ENCODE measurements at places on chromosomes 11 and 22.

DNA sequence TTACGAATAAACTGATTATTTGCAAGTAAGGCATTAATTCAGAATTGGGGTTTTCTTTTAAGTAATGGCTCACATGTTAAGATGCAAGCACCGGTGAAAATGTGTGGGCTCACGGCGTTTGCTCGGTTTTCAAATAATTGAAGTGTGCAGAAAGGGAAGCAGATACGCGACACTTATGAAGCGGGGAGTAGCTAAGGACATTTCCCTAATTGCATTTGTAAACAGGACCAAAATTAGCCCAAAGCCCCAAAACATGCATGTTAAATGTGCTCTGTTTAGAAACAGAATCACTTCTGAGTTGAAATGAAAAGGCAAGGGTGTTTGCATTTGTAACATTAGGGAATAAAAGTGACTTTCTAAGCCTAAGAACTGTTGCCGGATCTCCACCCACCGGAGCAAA is 61.3 kb downstream of the ELFN2 start:
- DNase-seq = no peak

GRCh38 chr22:42862045-42862734 is 5.1 kb upstream of the ARFGAP3 start:
- no peak for DNase-seq

- DNase-seq = no peak
Measured at GRCh38 chr11:69391192-69392103, 90.0 kb upstream of the LINC01488 start.

DNA sequence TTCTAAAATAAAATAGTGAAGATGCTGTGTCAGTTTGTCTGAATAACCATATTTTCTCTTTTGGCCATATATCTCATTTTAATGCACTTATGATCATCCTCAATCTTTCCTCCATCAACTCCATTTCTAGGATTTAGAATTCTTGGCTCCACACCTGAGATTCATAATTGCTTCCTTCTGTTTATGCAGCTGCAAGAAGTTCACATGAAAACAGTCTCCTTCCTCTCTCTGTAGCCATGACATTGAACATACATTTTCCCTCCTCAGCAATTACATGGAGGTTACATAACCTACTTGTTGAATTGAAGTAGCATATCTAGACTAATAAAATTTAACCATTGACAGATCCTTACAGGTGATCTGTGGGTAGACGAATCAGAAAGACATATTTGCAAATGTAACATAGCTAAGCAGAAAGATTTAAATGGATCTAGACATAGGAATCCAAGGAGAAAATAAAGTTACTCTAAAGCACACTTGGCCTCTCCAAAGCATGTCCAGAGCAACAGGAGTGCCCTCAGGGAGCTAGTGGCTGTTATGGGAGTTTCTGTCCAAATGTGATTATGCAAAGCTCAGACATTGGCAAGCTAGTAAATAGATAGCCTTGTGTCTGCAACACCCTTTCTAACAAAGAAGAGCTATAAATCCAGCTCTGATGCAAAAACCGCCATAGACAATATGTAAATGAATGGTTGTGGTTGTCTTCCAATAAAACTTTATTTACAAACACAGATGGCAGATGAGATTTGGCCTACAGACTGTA is 119.9 kb upstream of the MPPED2 start:
- no peak for DNase-seq

GRCh38 chr22:42270176-42270509 is 310 bp downstream of the TCF20 start:
- no peak for DNase-seq

GRCh38 chr11:78855116-78855515 is 280.5 kb upstream of the NARS2 start:
- DNase-seq = no peak

GRCh38 chr11:36741515-36741914 is 143.5 kb upstream of the RAG2 start:
- DNase-seq = no peak

DNA sequence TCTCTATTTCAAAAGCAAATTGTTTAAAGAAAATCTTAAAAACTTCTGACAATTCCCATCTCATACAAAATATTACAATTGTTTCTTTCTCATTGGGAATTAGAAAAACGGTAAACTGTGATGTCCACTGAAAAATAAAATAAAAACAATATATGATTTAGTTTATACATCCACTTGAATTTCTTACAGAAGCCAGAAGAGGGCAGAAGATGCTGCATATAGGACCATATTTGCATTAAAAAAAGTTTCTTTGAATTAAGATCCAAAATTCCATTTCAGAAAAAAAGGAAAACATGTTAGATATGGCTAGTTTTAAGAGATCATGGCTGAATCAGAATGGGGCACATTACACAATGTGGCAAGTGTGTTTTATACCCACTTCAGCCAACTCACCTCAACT is 39.3 kb upstream of the LRRC4C start:
- no peak for DNase-seq

DNA sequence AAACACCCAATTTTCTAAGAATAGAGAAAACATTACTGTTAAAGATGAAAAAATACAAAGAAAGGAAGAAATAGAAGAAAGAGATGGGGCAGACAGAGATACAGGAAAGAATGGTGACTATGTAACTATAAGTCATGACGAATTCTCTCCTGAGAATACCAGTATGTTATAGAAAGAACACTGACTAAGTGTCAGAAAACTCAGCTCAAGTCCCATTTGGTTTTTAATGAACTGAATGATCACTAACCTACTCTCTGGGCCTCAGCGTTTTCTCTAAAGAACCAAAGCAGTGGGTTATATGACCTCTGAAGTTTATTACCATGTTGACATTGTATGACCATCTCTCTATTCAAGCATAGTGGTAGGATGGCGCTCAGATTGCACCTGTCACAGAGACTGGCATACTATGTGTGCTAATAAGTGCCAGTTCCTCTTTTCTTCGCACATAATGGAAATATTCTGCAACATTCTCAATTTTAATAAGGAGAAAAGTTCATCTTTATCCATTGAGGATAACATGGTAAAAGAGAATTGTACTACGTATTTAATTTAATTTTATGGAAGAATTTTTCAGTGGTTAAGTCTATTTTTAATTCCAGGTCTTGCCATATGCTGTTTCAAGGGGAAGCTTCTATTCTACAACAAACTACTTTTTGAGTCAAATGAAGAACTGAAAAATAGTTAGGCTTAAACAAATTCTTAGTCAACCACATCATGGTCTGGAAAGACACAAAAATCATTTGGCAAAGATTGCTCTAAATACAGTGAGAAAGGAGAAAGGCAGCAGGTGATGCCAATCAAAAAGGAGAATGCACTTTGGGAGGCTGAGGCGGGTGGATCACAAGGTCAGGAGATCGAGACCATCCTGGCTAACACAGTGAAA is 25.0 kb upstream of the EED start:
- no peak for DNase-seq

DNA sequence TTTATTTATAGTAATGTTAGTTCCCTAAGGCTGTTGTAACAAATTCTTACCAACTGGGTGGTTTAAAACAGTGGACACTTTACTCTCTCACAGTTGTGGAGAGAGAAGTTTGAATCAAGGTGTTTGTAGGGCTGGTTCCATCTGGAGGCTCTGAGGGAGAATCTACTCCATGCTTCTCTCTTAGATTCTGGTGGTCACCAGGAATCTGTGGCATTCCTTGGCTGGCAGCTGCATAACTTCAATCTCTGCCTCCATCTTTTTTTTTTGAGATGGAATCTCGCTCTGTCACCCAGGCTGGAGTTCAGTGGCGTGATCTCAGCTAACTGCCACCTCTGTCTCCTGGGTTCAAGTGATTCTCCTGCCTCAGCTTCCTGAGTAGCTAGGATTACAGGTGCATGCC is 46.3 kb downstream of the LDLRAD3 start:
- DNase-seq = no peak

- no peak for DNase-seq
Measured at GRCh38 chr11:132904091-132904490, 628.2 kb downstream of the OPCML start.

- DNase-seq = no peak
Measured at GRCh38 chr11:71153005-71153390, 99.4 kb downstream of the SHANK2 start.

GRCh38 chr11:114297806-114298709 is 1.9 kb downstream of the NNMT start:
- no peak for DNase-seq

GRCh38 chr22:20574920-20575353 is 67.5 kb downstream of the MED15 start:
- no peak for DNase-seq

- DNase-seq = no peak
Measured at GRCh38 chr11:95884376-95884775, 39.5 kb downstream of the MTMR2 start.

- no peak for DNase-seq
Measured at GRCh38 chr11:74418509-74418895, 20.3 kb upstream of the PGM2L1 start.

- no peak for DNase-seq
Measured at GRCh38 chr11:810040-810567, 337 bp downstream of the RPLP2 start.

DNA sequence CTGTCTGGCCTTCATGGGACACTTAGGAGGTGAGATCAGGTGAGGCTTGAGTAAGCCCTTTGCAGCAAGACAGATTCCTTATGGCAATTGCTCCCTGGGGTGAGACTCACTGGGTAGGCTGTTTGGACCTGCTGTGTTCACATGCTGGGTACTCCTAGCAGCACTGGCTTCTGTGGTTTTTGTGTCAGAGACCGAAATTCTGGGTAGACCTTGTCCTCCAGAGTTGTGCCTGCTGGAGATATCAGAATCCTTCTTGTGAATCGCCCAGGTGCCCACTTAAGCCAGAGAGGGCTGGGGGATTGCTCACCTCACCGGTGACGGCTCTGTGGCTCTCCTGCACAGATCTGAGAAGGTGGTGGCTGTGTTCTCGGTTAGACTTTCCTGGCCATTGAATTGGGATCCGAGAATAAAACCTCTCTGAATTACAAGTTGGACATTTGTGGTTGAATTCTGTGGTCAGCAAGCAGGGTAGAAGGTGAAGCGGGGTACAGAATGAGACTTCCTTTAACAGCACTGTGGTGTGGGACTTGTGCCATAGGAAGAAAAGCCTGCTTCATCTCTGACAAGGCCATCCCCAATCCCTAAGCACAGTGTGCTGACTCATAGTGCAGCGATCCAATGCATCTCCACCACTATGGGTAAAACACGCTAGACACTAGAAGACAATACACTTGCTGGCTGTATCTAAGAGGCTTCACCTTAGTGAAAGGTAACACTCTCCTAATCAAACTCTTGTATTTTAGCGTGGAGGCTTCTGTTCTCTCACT is 52.5 kb upstream of the TTC12 start:
- no peak for DNase-seq

DNA sequence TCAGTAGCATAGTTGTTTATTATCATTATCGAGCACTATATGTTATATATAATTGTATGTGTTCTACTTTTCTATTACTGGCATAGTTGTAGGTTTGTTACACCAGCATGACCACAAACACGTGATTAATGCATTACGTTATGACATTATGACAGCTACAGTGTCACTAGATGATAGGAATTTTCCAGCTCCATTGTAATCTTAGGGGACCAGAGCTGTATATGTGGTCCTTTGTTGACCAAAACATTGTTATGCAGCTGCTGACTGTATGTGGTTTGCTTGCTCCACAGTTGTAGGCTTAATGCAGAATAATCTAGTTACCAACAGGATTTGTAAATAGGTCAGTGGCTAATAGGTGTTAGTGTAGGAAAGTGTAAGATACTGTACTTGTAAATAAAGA is 66.1 kb downstream of the HSD17B12 start:
- no peak for DNase-seq

- no peak for DNase-seq
Measured at GRCh38 chr11:45108070-45109064, 38.1 kb upstream of the PRDM11 start.

DNA sequence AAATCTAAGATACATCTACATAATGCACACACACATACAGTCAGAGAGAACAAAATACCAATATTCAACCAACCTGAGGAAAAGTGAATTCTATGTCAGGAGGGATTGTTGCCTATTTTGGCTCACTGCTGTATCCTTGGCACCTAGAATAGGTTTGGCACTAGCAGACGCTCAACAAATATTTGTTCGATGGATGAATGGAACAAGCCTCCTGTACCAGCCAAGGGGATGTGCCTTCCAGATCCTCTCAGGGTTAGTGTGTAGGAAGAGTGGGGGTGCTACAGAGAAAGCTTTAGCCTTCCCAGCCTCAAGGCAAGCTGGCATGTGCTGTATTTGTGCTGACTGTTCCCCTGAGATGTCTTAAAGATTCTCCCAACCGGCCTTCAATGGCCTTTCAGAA is 23.3 kb upstream of the POU2AF1 start:
- no peak for DNase-seq

DNA sequence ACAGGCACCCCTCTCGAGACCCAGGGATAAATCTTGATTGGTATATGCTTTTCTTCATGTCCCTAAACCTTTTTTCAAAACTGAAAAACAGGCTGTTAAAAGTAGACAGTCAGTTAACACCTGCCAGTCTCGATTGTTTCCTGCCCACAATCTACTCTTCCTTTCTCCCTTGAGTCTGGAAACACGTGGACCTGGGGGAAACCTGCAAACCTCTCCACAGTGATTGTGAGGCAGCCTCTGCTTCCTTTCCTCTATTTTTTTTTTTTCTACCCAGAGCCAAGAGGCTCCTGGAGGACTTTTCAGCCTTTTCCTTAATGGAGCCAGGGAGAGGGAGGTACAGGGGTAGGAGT is 69.4 kb upstream of the CLMP start:
- no peak for DNase-seq

GRCh38 chr11:131595797-131596196 is 225.4 kb downstream of the NTM start:
- no peak for DNase-seq

GRCh38 chr11:36162883-36163434 is 126.3 kb downstream of the COMMD9 start:
- DNase-seq = no peak

- DNase-seq = no peak
Measured at GRCh38 chr11:132357811-132358572, 987.6 kb downstream of the NTM start.

DNA sequence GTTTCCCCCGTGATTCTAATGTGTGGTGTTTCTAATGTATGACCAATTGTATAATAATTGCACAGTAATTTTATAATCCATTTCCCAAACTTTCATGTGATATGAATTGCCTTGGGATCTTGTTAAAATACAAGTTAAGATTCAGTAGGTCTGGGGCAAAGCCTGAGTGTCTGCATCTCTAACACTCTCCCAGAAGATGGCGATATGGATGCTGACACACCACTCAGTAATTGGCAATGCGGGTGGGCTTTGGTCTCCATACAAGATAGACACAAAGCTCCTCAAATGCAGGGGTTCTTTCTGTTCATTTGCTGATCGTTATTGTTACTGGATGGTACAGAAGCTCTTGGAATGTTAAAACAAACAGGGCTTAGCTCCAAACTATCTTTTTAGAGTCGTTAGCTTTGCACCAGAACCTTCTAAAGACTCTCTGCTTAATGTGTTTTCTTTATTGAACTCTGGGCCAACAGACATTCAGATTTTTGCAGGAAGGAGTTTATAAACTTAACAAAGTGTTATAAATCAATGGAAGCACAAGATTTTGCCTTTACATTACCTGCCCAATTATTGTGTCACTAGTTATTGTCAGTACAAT is 45.4 kb upstream of the ANO3 start:
- DNase-seq = no peak

DNA sequence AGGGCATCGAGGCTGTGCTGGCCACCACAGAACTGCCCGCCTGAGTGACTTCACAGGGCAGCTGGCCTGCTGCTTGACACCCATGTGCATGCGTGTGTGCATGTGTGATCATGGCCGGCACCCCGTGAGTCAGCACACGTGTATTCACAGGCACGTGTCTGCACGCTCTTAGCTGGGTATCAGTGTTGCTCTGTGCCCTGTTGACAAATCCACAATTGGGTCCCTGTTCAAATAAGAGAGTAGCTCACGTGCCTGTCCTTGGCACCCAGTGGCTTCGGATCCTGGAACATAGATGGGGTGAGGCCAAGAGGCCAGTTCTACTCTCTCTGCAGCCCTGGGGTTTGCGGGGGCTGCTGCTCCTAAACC is 14.0 kb downstream of the B3GAT1 start:
- DNase-seq = peak; percentile 23
